ENCODE measurements at places on chromosomes 4 and X.

DNA sequence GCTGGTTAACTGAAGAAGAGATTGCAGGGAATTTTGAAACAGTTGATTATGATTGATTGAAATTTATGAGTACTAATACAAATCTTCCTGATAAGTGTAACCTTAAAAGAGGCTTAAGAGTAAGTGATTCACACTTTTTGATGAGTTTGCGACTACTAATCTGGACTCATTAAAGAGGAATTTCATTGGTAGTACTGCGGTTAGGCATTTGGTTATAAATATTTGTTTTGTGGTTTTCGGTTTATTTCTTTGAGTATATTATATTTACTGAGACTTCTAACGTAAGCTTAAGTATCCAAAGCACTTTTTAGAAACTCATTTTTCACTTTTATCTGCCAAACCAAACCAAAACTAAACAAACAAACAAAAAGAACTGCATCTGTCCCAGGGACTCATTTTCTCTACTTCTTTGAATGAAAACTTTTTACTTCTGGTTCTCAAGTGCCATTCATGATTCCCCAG lies 20.7 kb downstream of the SLIT2 start:
- DNase-seq = no peak

DNA sequence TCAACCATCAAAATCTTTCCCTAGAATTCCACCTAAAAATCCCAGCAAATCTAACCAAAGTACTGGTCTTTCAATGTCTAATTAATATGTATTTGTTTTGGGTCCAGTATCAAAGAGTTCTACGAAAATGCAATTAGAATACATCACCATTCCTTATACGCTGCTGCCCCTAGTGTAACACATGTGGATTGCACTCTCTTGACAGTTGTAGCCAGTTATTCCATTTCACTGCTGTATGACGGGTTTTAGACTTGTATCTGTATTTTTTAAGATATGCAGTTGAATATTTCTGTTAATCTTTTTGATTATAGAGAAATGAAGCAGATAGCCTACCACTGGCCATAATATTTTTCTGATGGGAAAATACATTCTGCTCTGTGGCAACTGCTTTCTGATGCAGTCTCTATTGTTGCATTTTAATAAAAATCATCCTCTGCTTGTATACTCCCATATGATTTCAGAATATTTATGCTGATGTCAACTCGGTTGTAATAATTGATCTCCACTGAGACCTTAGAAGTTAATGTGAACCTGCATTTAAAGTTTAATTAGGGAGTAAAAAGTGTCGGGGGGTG lies 17.1 kb upstream of the PAGE2B start:
- DNase-seq = peak; percentile 3

DNA sequence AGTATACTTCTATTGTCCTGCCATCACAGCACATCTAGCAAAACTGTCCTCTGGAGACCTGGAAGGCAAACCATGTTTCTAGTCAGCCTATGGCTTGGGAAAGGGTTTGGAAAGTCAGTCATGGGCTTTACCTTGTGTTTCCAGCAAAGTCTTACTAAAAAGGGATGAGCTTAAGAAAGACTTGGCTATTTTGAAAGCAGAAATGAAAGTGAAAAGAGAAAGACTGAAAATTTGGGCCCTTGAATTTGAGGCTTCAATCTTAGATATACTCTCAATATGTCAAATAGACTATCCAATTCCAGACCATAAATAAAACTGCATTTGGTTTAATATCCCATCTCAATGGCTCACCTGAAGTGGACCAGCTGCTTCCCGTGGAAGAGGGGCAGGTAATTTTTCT lies 127.9 kb downstream of the ZNF330 start:
- no peak for DNase-seq

DNA sequence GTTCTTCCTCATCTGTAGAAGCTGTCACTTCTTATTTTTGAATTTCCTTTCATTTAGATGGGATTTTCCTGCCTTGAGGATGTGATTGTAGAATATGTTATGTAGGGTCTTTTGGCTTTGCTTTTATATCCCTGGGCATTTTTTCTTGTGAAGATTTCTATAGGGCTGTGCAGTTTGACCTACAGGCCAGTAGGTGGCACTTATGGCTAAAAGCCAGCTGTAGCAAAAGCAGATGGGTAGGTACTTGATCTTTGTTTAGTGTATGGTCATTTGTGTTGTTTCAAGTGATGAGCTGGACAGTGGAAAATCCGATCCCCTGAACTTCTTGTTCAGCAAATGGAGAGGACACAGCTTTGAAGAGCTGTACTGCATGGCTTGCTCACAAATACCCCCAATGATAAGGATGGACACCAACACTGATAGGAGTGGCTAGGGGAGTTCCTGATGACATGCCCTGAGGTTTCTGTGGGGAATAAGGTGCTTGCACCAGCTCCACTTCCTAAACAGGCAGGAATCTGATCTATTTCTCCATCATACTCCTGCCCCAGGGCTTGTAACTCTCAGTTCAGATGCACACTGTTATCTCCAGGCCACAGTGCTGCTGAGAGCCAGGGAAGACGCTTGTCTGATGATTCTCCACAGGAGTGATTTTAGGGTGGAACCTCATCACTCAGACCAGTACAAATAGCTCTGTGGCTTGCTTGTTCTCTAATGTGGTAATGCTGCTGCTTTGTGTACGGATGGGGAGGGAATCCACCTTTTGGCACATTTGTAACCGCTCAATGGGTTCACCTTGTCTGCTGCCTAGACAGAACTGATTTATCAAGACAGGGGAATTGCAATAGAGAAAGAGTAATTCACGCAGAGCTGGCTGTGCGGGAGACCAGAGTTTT lies 417.1 kb upstream of the MAGEB16 start:
- no peak for DNase-seq

- no peak for DNase-seq
Observed at GRCh38 chrX:110163488-110163887, 154.4 kb downstream of the AMMECR1 start.
